ENCODE measurements at places on chromosomes 4 and X.
A peak's percentile ranks its signal among the peaks of the same experiment; 100 is the strongest.

DNA sequence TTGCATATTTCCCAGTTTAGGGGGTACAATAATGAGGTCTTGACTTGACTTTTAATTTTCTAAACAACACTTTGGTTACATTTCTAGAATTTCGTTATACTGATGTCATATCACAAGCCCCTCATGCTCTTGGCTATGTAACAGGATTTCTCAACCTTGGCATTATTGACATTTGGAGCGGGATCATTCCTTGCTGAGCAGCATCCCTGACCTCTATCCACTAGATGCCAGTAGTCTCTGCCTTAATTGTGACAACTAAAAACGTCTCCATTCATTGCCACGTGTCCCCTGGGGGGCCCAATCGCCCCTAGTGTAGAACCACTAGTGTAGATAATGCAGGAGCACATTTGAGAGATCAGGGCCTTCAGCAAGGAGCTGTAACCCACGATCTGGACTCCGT lies 234.2 kb upstream of the MID1 start:
- DNase-seq = no peak

DNA sequence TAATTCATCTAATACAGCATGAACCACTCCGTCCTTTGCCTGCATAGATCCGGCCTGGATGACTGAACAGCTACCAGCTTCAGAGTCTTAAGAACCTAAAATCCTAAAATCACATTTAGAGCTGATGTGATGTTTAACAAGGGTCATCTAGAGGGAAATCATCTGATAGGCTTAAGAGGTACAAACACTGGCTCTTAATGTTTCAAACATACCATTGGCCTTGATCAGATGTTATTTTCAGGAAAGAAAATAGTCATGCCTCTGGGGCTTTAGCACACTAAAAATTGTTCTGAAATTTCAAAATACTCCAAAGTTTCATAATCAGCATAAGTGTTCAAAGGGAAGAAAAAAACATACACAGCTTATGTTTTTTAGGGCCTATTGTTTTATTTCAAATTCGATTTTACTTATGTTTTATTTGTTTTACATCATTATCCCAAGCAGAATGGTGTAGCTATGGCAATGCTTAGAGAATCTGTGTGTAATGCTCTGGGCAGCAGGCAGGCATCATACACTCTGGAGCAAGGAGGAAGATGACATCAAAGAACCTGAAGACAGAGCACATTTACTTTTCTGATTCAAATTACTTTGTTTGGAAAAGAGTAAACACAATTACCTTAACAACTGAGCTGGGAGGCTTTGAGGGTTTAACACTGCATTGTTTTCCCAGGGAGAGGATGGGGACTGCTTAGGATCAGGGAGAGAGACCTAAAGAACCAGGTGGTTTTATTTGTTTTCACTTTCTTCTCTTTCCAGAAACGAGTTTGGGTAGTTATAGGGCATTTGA lies 25.3 kb upstream of the LEF1 start:
- DNase-seq = no peak

DNA sequence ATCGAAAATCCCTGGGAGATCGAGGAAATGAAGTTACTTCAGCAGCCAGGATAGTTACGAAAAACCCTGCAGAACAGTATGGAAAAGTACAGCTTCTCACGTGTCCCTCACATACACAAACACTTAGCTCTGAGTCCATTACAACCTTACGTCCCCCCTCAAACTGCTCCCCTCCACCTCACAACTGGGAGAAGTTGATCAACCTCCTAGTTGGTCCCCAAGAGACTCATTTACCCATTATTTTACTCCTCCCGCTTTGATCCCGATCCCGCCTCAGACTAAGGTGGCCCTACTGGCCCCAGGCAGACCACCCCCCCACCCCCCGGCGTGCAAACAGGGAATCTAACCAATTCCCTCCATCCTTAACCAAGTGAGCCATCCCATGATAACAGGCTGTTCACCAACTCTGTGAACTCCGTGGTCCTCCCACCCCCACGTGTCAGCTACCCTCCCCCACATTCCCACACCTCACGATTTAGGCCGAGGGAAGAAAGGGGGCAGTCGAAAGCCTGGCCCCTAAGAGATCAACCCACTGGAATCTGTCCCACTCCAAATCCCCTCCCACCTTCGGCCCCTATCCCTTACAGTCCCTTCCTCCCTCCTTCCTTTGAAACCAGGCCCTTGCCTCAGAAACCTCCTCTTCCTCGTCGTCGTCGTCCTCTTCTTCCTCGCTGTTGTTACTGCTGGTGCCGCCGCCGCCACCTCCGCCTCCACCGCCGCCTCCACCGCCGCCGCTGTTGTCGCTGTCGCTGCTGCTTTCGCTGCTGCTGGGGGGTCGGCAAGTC lies 755 bp downstream of the ANKRD17 start:
- DNase-seq = peak; percentile 34

- no peak for DNase-seq
Observed at GRCh38 chrX:50430917-50431575, 39.6 kb downstream of the DGKK start.

GRCh38 chr4:154329268-154329868 lies 162.2 kb downstream of the DCHS2 start:
- peak; percentile 22 for DNase-seq

DNA sequence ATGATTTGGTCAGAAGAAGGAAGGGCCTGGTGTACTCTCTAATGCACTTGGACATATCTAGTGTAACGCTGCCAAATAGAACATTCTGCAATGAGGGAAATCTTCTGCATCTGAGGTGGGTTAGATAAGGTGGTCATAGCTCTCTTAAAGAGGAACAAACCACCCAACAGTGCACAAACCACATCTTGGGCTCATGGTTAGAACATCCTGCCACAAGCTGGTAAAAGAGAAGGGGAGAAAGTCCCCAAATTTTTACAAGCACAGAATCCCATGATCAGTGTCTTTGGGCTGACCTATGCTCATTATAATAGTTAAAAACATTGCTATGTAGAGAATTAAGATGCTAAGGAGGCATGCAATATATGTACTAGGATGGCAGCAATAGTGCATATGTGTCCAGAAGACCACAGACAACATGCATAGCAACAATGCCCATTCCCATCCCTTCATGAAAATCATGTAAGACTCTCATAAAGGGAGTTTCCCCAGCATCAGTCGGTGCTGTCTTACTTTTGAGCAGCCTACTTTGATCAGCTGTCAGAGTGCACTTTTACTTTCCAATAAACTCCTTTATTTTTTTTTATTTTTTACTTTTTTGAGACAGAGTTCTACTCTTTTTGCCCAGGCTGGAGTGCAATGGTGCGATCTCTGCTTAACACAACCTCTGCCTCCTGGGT lies 99.7 kb upstream of the SLC7A11 start:
- no peak for DNase-seq

- no peak for DNase-seq
Observed at GRCh38 chr4:8282134-8282641, 12.6 kb downstream of the HTRA3 start.

- no peak for DNase-seq
Observed at GRCh38 chr4:147741190-147741788, 9.4 kb downstream of the ARHGAP10 start.

GRCh38 chrX:48003367-48003757 lies 427 bp downstream of the ZNF182 start:
- no peak for DNase-seq

- DNase-seq = no peak
Observed at GRCh38 chr4:181661090-181661489, 582.1 kb upstream of the TENM3 start.

GRCh38 chr4:2417765-2418649 lies at the start of gene ZFYVE28:
Gene ZFYVE28 (minus strand): TSS chr4:2418645. CDS start chr4:2418323, 322 bp downstream.
- DNase-seq = no peak

DNA sequence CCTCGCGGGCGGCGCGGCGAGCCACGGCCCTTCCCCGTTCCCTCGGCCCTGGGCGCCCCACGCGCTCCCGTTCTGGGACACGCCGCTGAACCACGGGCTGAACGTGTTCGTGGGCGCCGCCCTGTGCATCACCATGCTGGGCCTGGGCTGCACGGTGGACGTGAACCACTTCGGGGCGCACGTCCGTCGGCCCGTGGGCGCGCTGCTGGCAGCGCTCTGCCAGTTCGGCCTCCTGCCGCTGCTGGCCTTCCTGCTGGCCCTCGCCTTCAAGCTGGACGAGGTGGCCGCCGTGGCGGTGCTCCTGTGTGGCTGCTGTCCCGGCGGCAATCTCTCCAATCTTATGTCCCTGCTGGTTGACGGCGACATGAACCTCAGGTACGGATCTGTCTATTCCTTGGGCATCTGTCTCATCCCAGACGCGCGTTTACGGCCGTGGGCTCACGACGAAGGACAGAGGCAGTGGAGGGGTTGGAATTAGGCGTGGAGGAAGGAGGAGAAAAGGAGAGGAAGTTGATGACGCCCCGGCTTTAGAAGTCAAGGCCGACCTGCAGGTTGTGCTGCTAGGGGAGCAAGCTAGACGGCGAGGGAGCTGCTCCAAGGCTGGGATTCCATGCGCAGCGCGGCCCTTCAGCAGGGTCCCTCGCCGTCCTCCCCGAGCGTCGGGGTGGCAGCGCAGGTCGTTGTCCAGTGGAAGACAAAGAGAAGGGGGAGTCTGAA lies 792 bp downstream of the SLC10A4 start:
- no peak for DNase-seq

GRCh38 chr4:173535957-173536356 lies 5.9 kb upstream of the HAND2 start:
- no peak for DNase-seq

GRCh38 chrX:120457766-120458180 lies 11.3 kb downstream of the LAMP2 start:
- no peak for DNase-seq

GRCh38 chrX:11908371-11908770 lies 150.3 kb downstream of the MSL3 start:
- DNase-seq = no peak

GRCh38 chr4:108018040-108018883 lies 28.6 kb downstream of the HADH start:
- peak; percentile 70 for DNase-seq

DNA sequence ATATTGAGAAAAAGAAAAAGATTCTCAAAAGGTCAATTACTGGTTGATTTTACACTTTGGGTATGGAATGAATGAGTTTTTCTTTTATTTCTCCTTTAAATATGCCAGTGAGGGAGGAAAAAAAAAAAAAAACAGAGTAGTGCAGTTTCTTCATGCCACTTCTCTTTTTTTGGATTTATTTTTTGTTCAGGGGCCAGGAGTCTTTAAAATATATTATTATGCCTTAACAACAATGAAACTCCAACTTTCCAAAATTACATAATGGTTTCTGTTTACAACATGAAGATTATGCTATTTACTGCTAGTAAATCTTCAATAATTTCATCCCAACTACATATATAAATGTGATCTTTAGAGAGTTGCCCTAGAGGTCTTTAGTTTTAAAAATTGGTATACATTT lies 31.9 kb downstream of the DTHD1 start:
- DNase-seq = no peak

GRCh38 chr4:107650251-107650650 lies 69.8 kb downstream of the PAPSS1 start:
- no peak for DNase-seq

- peak; percentile 95 for DNase-seq
Observed at GRCh38 chr4:102826890-102827673, at the start of gene UBE2D3. Gene UBE2D3 (minus strand): TSS chr4:102827551. CDS start chr4:102826508, 1,043 bp downstream.

DNA sequence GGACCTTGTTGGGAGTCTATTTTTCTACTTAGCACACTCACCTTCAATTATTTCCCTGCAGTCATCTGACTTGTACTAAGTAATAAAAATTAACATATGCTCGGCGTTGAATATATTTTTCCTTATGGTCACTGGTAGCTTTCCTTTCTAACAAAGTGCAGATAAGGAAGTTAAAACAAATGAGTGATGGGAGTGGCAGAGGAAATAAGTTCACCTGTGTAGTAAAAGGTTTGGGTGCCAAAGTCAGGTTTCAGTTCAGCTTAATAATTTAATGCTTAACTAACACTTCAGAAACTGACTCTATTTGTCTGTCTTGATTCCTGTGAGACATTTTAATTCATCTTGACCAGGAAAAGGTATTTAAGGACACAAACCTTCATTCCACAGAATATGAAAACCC lies 184.4 kb downstream of the PCDH7 start:
- no peak for DNase-seq

All from uterus (tissue), 4 donors.